ENCODE measurements at places on chromosomes 4 and X.

- DNase-seq, result no peak
Measured at GRCh38 chr4:92847026-92847425, 543.3 kb downstream of the GRID2 start.

DNA sequence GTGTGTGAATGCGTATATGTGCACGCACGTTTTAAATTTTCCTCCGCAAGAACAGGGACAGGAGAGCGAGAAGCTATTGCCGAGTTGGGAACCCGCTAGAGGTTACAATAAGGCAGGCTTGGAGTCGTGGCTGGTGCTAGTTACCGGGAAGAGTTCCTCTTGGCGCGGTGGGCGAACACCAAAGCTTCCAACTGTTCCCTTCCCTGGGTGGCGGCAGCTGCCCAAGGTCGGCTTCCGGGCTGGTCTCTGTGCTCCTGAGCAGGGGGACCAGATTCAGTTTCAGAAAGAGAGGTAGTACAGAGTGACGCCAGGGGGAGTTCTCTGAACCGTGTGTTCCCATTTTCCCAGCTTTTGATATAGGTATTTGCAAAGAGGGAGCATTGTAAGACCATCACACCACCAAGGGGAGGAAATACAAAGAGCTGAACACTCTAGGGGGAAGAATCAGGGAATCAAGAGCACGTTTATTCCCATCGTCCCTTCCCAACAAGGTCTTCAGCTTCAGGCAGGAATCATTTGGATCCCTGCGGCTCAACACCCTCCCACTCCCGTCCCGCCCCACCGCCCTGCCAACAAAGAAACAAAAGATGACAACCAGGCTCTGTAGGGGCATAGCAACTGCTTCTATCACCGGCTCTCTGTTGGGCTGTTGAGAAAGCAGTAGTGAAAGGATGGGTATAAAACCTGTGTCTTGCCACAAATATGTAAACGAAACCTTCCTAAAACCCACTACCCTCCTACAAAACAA lies 113.6 kb upstream of the TEX13C start:
- DNase-seq, result no peak

DNA sequence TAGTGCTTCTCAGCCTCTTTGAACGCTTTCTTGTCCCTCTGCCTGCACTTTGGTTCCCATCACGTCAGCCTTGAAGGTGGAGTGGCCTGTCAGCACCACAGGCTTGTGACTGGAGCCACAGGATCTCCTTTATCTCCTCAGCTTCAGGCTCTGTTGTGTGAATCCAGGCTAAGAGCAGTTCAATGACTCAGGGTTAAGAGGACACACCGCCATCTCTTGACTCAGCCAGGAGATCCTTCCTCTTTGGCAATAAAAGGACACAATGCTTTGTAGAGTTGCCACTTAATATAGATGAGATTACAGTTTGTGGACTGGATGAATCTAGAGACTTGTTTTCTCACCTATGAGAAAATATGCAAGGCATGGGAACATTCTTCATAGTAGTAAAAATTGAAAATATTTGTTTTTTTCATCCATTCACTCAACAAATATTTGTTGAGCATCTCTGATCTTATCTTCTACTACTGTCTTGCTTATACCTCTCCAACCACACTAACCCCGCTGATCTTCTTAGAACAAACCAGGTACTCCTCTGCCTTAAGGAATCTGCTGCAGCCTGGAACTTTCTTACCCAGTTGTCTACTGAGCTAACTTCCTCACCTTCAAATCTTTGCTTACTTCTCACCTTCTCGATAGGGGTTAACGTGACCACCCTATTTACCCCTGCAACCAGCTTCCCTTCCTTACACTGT lies 62.3 kb downstream of the UCHL1 start:
- DNase-seq, result no peak

DNA sequence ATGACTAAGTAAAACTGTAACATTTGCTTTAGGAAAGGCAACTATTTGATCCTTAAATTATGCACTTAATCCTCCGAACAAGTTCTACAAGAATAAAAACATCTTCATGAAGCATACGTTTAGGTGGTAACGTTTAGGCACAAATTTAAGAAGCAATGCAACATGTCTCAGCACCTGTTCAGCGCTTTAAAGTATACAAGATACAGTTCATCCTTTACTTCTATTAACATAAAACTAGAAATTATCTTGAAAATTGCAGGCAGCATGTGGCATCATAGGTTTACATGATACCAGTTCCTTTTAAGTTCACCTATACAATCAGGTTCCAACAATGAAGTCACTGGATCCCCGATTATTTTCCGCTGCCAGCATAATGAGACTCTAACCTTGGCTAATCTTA lies 1.5 kb downstream of the PLA2G12A start:
- no peak for DNase-seq

- no peak for DNase-seq
Measured at GRCh38 chrX:153877571-153878261, 8.3 kb downstream of the L1CAM start.

GRCh38 chrX:134688031-134688823 lies 30.0 kb upstream of the PLAC1 start:
- no peak for DNase-seq

DNA sequence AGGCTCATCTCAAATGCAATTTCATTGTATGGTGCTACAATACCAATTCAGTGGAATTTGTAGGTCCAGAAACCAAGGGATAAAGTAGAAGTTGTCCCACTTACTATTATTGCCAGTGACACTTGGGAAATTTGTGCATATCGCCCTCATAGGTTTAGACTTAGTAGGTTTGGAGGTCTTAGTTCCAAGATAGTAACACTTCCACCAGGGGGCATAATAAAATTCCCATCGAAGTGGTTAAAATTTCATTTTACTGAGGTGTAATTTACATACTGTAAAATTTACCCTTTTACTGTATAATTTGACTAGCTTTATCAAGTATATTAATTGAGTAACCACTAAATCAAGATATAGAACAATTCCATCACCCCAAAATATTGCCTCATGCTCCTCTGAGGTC lies 174.6 kb downstream of the INPP4B start:
- DNase-seq, result no peak

DNA sequence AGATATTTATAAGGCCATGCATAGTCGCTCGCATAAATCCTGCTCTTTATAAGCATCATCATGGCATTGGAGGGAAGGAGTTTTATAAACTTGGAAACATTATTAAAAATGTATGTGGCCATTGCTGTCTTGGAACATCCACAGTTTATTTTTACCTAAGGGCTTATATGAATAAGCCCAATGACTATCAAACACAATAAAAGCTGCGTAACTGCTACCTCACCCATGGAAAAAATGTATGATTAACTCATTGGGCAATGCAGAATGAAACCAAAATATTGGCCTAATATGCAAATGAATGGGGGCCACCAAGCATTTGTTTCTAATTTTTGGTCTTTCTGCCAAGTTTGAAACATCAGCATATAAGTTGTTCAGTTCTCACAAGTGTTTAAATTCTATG lies 19.1 kb downstream of the GEMIN8 start:
- no peak for DNase-seq

- no peak for DNase-seq
Measured at GRCh38 chrX:23673108-23673507, 5.8 kb downstream of the PRDX4 start.

All from stimulated activated CD4-positive, alpha-beta T cell treated with anti-CD3 and anti-CD28 coated beads, Interleukin-2, amount 100 ng/mL, for 24 hours (primary cell).